ENCODE measurements at places on chromosomes 6 and 20.
A peak's percentile ranks its signal among the peaks of the same experiment; 100 is the strongest.

DNA sequence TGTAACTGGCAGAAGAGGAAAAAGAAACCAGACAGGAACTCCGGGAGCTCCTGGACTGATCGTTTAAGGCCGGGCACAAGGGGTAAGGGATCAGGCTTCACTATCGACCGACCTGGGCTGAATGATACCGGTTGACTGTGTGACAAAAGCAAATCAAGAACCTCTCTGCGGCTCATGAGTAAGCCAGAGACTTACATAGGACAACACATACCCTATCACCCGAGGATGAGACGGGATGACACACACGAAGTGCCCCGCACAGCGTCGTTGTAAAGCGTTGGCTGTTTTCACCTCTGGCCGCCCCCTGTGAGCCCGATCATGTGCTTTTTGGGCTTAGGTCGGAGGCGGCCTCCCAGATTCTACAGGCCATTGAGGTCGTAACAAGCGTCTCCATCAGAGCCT, 695 bp upstream of the TGIF2 start:
- peak; percentile 39 for DNase-seq

GRCh38 chr6:136763716-136764516, 28.4 kb downstream of the MAP3K5 start:
- no peak for DNase-seq

DNA sequence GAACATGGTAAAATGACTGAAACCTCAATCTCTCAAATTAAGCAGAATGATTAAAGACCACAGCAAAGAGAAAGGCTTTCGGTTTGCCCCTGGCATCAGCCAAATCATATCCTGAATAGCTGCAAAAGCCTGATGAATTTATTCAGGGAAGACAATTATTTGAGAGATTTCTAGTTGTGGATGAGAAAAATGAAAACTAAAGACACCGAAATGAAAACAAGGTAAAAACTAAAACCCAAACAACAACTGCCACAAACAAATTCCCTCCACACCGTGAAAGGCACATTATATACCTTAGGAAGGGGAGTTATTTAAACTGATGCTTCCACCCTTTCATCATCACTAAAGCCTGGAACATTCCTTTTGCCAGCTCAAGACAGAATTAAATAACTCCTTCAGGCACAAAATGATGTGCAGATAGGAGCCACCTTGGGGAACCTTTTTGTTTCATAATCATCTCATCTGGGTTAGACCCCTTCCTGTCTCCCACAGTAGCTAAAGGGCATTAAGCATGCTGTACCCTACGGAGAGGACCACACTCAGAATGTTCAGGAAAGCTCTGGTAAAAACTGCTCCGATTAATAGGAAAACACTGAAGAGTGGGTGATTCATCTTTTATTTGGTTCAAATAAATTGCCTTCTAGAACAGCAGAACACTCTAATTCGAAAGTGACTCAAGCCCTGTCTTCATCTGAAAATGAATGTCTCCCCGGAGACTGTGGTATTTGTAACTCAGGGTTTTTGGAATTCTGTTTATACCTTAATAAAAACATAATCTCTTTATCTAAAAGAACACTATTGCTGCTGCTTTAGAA, 9.1 kb upstream of the ANKRD60 start:
- DNase-seq = no peak

DNA sequence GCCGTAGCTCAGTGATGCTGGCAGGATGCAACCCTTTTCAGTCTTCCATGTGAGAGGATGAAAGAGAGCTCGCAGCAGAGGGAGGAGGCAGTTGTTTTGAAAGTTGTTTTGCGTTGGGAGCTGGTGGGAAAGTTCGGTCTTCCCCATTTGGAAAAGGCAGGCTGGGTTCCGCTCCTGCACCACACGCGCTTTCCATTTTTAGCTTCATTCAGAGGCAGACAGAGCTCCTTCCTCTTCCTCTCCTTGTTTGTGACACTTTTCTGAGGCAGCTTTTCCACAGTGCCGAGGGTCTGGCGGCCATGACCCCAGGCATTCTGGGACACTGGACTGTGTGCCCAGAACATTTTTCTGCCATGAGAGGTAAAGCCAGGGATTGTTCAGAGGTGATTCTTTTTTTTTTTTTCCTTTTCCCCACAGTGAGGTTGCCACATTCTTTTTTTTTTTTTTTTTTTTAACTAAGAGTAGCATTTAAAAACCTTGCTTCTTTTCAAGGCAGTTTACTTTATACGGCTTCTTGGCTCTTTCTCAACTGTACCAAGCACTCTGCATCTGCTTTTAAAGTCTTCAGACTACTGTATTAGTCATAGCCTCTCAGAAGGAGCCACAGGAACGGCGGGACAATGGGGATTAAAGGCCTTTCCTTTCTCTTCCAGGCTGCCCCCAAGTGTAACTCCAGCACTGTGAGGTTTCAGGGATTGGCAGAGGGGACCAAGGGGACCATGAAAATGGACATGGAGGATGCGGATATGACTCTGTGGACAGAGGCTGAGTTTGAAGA, 1.6 kb downstream of the PRDM1 start:
- peak; percentile 85 for DNase-seq

DNA sequence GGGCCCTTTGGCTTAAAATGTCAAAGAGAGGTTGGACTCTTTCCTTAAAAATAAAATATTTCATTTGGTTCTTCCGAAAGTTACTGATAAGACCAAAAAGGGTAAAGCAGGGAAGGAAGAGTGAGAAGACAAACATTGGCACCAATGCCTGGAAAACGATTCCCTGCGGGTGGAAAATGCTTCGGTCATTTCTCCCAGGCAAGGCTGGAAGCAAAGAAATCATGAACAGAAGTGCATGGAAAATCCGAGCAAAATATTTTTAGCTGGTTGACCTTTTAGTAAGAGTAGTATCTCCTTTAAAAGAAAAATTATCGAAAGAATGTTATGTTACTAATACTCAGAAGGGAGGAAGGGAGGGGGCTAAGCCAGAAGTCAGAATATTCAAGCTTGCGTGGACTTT, 62.7 kb downstream of the TMEM170B start:
- no peak for DNase-seq

DNA sequence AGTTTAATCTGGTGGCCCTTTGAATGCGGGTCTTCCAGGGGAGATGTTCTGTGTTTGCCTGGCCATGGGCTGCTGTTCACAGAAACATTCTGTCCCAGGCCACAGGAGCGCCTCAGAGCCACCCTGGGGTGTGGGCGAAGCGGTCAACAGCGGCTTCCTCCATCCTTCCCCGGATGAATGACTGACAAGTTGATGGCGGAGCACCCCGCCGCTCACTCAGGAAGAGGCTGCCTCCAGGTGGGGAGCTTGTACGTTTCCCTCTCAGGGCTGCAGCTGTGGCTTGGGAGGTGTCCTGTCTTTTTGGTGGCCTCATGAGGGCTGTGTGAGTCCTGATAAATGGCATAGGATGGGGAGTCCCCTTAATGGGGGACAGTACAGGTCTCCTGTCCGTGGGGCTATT, 178.4 kb downstream of the NRN1 start:
- no peak for DNase-seq

- DNase-seq = peak; percentile 33
Observed at GRCh38 chr6:35294308-35294945, 3.2 kb upstream of the DEF6 start.

DNA sequence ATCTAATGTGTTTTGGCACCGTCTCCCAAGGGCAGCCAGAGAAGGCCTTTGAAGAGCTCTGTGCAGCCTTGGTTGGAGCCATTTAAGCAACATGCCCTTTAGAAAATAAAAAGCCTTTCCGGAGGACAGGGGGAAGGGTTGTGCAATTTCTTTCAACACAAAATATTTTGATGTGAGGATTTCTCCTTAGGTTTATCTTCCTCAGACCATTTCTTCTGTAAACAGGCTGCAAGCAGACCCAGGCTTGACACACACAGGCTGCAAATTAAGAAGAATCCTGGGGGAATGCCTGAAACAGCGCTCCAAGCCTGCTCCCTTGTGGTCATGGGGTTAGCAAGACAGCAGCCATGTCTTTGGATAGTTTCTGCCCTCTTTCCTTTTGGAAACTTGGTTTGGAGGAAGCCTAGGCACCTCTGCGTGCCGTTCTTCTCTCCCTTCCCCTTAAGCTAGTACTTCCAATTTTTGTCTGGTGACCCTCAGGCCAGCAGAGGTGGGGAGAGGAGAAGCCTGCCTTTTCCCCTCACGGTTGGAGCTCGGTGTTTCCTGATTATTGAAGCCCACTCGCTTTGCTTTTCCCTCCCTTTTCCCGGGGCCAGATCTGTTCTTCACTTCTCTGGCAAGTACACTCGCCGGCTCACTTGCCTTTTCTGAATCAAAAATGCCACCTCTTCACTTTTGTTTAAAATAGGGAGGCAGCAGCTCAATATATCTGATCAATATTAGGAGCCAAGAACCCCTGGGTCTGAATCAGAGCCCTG, 39.6 kb upstream of the NOX3 start:
- DNase-seq = peak; percentile 46

- DNase-seq = no peak
Observed at GRCh38 chr6:87710090-87710489, 8.1 kb upstream of the AKIRIN2 start.

DNA sequence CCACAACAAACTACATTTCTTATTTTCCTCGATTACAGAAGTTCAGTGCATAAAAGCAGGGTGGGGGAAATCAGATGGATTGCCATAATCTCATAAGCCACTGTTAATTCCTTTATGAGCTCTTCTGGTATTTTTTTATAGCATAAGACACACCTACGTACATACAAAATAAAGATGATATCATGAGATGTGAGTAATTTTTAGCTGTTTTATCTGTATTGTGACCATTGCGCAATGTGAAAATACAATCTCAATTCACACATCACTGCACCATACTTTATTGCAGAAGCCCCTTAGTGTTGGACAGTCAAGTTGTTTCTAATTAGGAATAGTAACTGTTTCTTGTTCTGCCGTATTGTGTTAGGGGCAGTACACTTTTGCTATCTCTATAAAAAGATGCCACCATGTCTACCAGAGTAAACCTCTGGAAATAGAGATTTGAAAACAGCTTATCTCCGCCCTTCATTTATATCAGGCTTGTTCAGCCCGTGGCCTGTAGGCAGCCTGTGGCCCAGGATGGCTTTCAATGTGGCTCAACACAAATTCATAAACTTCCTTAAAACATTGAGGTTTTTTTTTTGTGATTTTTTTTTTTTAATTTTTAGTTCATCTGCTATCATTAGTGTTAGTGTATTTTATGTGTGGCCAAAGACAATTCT, 90.4 kb downstream of the FARS2 start:
- no peak for DNase-seq

- DNase-seq = no peak
Observed at GRCh38 chr6:110858562-110859214, 15.9 kb upstream of the AMD1 start.

DNA sequence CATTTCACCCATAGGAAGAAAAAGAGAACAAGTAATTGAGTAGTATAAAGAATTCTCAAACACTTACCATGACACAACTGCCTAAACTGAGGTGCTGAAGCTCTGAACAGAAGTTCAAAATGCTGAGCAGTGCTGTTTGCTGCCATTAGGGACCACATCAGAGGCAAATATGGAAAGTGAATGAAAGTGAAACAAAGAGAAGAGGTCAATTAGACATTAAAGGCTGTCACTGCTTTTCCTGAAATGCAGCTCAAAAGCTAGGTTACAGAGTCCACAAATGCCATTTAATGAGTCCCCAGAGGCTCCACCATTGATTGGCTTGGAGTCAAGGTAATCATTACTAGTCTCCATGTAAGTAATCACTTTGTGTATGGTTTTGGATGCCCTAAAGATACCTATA, 46.1 kb downstream of the POU3F2 start:
- no peak for DNase-seq

DNA sequence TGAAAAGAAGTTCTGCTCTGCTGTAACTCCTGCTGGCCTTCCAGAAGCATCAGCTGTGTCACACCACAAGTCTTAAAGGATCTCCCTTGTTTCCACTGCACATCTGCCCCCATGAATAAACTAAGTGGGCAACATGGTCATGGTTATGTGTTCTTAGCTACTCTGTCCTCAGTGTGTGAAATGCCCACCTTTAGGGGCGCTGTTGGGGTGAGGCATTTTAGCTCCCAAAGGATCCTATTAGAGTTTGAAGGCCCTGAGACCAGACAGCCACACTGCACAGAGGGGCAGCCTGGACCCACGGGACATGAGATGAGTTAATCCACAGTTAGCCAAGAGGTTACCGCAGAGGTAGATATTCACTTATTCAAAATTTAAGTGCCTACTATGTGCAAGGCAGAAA, 294.3 kb upstream of the QKI start:
- no peak for DNase-seq

- DNase-seq = no peak
Observed at GRCh38 chr20:48875914-48876240, 45.6 kb upstream of the ARFGEF2 start.

- no peak for DNase-seq
Observed at GRCh38 chr6:47438481-47439347, 38.9 kb upstream of the CD2AP start.

DNA sequence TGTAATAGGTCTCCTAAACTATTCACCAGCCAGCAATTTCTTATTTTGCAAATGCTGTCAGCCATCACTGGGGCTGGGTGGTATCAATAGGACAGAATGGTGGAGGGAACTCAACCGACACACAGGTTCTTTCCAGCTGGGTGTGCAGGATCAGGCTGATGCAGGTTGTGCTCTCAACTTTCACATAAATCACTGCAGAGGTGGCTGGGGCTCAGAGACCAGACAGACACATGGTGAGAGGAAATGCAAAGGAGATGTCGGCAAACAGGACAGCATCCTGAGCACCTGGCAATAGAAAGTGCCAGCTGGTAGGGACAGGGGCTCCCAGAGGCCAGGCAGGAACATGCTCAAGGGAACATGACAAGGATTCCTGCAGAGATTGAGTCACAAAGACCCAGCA, 254.9 kb downstream of the SOD2 start:
- DNase-seq = no peak
